ENCODE measurements at places on chromosomes 11 and 22.

GRCh38 chr11:47318166-47318565 is 34.3 kb downstream of the MYBPC3 start:
- DNase-seq: no peak

- DNase-seq: no peak
Observed at GRCh38 chr11:135046986-135047385, 634.9 kb upstream of the B3GAT1 start.

- no peak for DNase-seq
Observed at GRCh38 chr11:33399421-33399820, 142.2 kb downstream of the HIPK3 start.

GRCh38 chr22:45786726-45787125 is 115.1 kb downstream of the ATXN10 start:
- DNase-seq: no peak

- DNase-seq: no peak
Observed at GRCh38 chr11:12179531-12179930, 69.1 kb downstream of the MICAL2 start.

DNA sequence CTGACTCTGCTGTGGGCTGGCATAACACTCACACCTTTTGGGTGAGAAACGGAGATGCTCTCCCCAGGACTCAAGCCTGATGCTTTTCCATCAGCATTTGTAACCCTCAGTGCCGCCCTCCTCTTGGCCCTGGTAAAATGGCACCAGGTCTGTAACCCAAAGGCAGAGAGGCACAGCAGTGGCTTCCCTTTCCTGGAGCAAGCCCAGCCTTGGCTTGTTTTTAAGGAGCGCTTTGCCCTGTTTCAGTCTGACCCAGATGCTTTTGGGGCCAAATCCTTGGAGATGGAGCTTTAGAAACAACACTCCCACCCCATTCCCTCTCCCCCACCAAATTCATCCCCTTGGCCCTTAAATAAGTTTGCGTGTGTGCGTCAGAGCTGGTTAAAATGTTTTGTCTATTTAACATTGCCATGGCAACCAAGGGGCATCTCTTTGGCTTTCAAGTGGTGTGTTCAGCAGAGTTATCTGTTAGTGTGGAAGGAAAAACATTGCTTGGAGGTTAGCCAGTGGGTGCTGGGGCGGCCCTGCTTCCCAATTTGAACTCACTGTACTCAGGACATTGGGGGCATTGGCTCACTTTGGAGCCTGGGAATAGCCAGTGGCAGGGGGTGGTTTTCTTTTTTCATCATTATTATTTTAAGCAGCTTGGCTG is 134.1 kb downstream of the NAV2 start:
- no peak for DNase-seq

GRCh38 chr11:10955616-10956015 is 97.8 kb upstream of the ZBED5 start:
- no peak for DNase-seq

DNA sequence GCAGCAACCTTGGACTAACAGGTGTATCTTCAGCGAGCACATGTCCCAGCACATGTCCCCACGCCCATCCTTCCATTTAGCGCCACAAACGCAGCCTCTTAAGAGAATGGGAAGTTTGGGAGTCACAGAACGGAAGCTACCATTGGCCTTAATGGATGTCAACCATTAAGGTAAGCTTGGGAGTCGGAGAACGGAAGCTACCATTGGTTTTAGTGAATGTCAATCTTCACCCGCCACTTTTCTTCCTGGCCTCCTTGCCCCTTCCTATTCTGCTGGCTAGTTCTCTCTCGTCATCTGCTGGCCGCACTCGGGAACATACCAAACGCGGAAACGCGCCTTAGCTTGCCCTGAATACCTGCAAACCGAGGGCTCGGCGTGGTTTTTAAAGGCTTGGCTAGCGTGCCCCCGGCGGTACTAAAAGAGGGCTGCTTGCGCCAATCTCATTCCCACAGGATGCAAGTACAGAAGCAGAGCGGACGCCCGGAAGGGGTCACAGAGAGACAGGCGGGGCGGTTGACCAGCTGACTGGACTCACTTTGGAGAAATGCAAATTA is 24.3 kb downstream of the GLYATL1 start:
- DNase-seq: no peak

GRCh38 chr22:17815703-17816254 is 41.5 kb upstream of the BID start:
- DNase-seq: no peak

- DNase-seq: peak; percentile 68
Observed at GRCh38 chr11:36258730-36259360, 30.4 kb downstream of the COMMD9 start.

DNA sequence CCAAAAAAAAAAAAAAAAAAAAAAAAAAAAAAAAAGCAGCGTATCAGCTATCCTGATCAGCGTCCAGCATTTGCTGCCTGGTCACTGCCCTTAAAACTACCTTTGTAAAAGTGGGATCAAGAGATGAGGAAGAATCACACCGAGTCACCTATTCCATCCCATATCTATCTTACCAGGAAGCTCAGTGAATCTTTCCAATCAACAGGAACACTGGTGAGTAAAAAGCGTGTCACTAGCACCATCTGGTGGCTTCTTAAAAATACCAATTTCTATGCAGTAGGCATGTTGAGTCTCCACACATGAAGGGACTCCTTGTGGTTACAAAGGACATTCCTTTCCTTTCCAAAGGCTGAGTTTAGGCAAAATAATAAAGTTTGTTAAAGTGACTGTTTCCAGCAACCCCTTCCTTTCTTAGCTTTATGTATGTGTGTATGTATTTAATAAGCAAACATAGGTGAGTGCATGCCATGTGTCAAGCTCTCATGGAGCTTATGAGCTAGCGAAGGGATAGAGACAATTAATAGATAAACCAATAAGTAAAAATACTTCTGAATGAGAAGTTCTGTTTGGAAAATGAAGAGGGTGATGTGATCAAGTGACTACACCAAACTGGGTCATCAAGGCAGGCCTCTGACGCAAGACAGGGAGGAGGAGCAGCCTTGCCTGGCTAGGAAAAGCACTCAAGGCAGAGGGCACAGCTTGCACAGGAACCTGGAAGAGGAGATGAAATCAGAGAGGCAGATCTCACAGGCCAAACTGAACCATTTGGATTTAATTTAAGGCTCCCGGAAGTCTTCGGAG is 13.9 kb upstream of the TP53AIP1 start:
- DNase-seq: peak; percentile 84

DNA sequence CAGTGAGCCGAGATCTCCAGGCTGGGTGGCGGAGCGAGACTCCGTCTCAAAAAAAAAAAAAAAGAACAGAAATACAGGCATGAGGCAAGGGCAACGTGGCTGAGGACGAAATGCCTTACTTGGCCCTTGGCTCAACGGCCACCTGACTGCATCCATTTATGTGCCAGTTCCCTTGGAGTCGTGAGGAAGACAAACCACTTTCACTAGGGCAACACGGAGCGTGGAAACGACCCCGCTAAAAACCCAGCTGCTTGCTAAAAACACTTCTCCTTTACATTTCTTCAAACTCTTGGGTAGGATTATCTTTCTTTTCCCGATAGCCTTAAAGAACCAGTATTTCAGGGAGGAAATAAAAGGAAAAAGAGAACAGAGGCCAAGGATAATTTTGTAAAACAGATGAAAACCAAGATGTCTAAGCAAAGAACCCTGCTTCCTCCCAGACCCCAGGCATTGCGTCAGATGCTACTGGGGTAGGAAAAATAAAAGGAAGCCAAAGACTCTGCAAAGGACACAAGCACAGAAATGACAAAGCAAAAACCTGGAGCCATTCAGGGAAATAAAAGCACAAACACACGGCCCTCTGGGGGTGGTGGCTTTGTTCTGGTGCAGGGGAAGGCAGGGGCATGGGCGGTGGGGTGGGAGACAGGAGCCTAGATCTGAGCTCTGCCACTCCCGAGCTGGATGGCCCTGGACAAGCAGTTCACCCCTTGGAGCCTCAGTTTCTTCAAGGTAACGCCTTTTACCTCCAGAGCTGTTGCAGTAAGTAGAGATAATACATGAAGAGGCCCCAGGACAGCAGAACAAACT is 37.0 kb downstream of the PC start:
- DNase-seq: no peak

DNA sequence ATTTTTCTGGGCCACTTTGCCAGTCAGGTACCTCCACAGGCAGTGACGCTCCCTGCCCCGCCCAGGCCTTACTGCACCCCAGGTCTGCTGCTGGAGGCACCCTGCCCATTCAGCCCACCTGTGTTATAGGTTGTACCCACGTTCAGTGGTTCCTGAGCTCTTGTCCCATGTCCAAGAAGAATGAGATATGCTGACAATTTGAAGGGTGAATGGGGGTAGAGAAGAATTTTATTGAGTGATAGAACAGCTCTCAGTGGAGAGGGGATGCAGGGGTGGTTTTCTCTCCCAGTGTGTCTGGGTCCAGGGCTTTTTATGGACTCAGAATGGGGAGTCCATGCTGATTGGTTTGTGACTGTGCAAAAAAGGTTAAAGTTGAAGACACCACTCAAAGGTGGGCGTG is 149.7 kb downstream of the LDLRAD3 start:
- DNase-seq: no peak

- no peak for DNase-seq
Observed at GRCh38 chr11:2300936-2301630, 635 bp downstream of the C11orf21 start.

- no peak for DNase-seq
Observed at GRCh38 chr11:9738116-9738515, 74.2 kb downstream of the SWAP70 start.

- DNase-seq: no peak
Observed at GRCh38 chr11:114848027-114848426, 169.7 kb downstream of the NXPE2 start.

DNA sequence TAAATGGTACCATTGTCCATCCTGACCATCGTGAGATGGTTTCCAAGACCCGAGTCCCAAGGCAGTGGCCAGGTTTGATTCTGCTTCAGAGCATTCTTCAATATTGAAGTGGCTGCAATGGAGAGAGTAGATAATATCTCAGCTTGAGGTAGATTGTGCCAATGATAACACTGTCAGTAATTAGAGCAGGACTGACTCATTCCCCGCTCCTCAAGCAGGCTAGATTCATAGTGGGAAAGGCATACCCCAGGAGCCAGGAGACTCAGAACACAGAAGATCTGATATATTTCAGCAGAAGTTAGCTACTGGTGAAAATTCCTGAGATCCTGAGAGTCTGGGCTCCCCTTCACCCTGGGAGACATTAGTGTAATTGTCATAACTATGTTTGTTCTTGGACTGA is 55.6 kb upstream of the LARGE1 start:
- DNase-seq: no peak

- DNase-seq: no peak
Observed at GRCh38 chr11:123588117-123588863, 66.1 kb downstream of the SCN3B start.

DNA sequence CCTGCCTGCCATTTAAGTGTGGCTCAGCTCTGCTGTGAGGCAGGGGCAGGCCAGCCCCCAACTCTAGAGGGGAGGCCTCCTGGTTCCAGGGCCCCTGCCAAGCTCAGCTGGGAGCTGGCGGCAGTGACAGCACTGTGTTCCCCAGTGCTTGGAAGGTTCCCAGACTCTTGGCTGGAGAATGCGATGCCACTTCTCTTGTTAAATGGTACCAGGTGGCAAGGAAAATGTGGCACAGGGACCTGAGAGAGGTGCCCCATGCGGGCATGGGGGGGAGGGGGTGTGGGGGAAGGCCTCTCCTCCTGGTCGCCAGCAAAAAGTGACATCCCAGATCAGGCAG is 8.4 kb upstream of the TNFRSF13C start:
- no peak for DNase-seq

DNA sequence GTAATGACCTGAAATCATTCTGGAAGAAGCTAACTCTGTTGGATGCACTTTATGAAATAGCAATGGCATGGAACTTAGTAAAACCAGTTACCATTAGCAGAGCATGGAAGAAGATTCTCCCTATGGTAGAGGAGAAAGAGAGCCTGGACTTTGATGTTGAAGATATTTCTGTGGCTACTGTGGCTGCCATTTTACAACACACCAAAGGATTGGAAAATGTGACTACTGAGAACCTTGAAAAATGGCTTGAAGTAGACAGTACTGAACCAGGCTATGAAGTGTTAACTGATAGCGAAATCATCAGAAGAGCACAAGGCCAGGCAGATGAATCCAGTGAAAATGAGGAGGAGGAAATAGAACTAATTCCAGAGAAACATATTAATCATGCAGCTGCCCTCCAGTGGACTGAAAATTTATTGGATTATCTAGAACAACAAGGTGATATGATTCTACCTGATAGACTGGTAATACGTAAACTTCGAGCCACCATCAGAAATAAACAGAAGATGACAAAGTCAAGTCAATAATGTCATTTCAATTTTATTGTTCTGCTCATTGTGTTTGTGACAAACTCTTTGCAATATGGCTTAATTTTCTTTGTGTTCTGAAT is 2.0 kb downstream of the JRKL start:
- DNase-seq: peak; percentile 17

- DNase-seq: peak; percentile 99
Observed at GRCh38 chr11:107562647-107563208, 2.8 kb downstream of the ALKBH8 start.

- no peak for DNase-seq
Observed at GRCh38 chr11:124759266-124760204, 2.6 kb downstream of the ESAM start.

DNA sequence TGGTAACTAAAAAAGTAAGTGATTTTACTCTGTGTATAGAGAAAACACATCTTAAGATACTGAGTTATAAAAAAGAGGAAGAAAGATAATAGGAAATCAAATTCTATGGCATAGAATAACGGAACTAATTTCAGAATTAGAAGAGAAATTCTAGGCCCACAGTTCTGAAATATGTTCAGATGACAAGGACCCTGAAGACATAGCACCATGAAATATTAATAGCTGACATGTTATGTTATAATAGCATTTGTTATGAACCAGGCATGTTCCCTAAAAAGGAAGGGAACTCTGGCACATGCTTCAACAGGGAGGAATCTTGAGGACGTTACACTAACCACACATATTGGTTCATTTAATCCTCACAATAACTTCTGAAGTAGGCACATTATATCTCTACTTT is 32.7 kb downstream of the PRDM10 start:
- DNase-seq: no peak

- DNase-seq: no peak
Observed at GRCh38 chr11:92048415-92048814, 176.2 kb upstream of the FAT3 start.

GRCh38 chr11:33262011-33262645 is 4.9 kb downstream of the HIPK3 start:
- DNase-seq: no peak

DNA sequence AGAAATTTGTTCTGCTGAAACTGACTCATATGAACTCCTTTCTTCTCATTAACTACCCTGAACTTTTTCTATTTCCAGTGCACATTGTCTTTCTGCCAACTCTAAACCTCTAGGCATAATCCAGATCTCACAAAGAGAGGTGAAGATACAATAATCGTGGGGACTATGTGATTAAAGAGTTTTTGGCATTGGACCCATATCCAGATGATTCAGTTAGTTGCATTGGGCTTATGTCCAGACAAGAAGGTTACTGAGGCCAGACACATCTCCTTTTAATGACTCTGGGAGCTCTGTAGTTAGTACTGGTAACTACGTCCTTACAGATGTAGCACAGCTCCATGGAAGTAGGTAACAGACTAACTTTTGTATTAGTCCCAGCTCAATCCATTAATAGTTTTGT is 273.0 kb downstream of the CASP12 start:
- no peak for DNase-seq

Measured in RKO (cell line).